ENCODE measurements at places on chromosomes 3 and 15. TPM values are rescaled to one million over a fixed set of nuclear protein-coding genes. Genes with fewer than 3 reads are reported as not detected.

DNA sequence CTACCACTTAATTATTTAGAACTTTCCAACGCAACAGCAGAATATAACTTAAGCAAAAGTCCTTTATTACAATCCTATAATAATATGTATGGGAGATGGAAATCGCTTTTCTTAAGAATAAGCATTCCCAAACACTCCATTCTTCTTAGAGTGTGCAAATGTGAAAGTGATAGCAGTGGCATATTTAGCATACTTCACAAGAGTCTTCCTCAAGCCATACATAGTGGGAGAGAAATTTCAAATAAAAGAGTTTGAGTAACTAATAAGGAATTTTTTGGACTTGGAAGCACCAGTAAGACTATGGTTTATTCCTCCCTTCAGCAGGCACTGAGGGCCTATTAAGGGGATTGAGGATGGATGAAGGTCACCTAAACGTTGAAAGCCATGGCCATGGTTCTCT, 22.1 kb upstream of the BNC1 start:
- DNase-seq = no peak

DNA sequence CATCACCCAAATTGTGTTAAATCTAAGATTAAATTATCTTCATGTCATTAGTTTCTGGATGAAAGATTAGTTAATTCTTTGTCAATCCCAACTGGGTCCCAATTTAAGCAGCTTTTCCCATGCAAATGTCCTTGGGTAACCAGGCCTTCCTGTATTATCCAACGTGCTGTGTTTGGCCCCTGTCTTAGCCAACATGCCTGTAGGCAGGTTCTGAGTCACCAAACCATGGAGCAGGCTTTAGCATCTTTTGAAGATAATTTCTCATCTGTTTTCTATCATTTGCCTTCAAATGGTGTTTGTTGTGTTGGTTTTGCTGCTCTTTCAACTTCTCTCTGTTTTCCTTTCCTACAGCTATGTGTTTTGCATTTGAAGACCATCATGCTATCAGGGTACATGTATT, 216.2 kb downstream of the ITPR1 start:
- DNase-seq = no peak

DNA sequence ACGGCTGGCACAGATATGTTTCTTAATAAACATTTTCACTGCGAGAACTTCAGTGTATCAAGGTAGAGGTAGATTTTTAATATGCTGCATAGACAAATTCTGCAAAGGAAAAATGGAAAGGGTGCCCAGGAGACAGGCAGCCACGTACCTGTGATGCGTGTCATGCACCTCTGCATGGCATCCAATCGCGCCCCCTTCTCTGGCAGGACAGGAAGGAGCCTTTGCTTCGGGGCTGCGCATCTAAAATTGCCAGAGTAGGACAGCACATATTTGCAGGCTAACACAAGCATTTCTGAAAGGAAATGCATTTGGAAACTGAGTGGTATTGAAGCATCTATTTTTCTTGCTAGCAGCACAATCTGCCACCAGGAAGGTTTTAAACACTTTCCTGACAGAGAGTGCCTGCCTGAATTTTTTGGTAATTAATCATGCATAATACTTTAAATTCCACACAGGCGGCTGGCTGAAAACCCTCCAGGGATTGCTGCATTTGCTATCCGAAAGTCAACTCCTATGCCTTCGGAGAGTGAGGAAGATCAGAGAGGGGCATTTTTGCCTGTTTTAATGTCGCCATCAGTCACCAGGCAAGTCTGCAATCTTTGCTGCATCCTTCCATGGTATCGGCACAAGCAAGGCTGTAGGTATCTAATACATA, 165.1 kb upstream of the ATP10A start:
- no peak for DNase-seq

ABHD17C gene
- 8.5 TPM for total RNA-seq

GRCh38 chr3:101170062-101170771, 150.2 kb downstream of the IMPG2 start:
- DNase-seq = no peak

GRK7 gene
- 0.08 TPM for total RNA-seq

DNA sequence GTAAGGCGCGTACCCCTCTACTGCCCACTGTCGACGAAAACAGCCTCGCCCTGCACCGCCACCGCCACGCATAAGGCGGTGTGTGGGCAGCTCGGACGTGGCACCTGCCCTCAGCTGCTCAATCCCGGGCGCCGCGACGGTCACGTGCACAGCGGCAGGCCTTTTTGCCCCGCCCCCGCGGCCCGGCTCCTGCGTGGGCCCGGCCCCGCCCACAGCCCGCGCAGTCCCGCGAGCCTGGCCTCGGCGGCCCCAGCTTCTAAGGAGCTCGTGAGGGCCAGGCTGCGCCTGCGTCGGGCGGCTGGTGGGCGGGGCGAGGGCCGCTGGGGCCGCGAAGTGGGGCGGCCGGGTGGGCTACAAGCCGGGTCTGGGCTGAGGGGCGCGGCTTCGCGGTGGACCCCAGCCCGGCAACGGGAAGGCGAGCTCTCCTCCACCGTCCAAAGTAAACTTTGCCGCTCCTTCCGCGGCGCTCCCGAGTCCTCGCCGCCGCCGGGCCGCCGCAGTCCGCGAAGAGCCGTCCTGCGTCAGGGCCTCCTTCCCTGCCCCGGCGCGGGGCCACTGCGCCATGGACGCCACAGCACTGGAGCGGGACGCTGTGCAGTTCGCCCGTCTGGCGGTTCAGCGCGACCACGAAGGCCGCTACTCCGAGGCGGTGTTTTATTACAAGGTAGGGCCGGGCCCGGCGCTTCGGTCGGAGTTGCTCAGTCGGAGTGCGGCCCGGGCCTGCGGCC, at the start of gene CAPN7:
Gene CAPN7 (plus strand): TSS at position 313 of the 728 bp plus-strand sequence. CDS start 250 bp downstream, at position 563.
- peak; percentile 98 for DNase-seq
